SK-MEL-5 (cell line): ENCODE measurements at places on chromosomes 4 and X.
A peak's percentile ranks its signal among the peaks of the same experiment; 100 is the strongest.

DNA sequence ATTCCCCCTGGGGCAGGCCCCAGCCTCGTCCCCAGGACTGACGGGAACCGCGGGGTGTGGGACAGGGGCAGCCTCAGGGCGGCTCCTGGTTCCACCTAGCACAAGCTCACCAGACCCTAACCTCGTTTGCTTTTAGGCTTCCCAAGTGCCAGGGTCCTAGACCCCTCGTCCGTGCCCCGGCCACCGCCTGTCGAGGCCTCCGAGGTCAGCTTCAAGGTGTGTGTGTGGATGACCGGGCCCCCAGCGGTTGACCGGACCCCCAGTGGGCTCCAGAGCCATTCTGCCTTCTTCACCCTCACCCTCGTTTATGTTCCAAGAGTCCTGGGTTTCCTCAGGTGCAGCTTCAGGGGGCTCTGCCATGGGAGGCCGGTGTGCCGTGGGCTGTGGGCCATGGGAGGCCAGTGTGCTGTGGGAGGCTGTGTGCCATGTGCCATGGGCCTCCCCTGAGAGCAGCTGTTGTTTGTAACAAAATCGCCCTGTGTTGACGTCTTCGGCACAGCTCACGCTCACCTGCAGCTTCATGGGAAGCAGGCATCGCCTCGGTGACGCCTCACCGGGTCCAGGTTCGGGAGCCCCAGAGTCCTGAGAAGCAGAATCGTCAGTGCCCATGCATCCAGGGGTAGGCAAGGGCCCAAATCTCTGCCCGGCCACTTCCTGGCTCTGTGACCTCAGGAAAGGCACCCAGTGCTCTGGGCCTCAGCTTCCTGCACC lies 43.0 kb upstream of the HMX1 start:
- no peak for DNase-seq

GRCh38 chr4:80187677-80188076 lies 9.6 kb upstream of the PRDM8 start:
- no peak for DNase-seq

DNA sequence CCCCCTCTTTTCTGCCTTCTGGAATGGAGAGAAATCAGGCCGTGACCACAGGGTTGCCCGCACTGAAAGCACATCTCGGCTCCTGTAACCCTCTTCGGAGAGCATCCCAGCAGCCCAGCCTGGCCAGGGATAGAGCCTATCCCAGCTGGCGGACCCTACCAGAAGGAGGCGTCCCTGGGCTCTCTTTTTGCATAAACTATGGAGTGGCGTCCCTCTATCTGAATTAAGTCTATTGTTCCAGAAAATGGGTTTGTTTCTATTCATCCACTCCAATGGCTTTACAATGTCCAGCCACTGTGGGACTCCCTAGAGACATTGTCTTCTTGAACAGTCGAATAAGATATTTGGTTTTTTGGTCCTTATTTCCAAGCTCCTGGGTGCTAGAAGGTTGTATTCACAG lies 689 bp upstream of the NHSL2 start:
- peak; percentile 39 for DNase-seq

GRCh38 chr4:142419712-142420111 lies 426.4 kb downstream of the INPP4B start:
- no peak for DNase-seq

DNA sequence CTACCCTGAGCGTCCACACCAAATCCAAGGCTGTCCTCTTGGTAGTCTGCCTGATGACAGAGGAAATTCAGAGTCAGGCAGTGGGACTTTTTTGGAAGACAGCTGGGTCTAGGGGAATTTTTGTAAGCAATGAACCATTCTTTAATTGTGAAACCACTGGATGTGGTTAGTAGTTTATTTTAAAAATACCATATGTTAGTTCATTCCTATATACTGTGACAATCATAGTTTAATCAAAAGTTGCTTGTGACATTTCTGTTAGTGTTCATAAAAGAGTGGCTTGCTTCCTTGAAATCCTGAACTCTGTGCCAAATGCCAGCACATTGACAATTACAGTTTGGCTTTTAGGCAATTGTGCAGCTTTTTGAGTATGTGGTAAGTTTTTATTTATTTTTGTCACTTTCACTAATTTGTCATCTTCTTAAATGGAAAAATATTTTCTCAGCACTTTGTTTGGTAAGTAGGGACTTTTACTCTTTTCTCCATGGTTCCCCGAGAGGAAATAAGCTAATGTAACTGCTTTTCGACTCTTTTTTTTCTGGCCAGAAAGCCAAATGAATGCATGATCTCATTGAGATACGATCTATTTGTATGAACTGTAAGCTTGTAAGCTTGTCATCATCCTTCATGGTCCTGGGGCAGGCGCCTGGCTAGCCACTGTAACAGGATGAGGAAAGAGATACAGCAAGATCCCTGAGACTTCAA lies 72.6 kb upstream of the SLC4A4 start:
- DNase-seq: no peak

- DNase-seq: no peak
Observed at GRCh38 chrX:41189156-41189555, 103.9 kb downstream of the USP9X start.
